ENCODE measurements at places on chromosomes 2 and 18.

DNA sequence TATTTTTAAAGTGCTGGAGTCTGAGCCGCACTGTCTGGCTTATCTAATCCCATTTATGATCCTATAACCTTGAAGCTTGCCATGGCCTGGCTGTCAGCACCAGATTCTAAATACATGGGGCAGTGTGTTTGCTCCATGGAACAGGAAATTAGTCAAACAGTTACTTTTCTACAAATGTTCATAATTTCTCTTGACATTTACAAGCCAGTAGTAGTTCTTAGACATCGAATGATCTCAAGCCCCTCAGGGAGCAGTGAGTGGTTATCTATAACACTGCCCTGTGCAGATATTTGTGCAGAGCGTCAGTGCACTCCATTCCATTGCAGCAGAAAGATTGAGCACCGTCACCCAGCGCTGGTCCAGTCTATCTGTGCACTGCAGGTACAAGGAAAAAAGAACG, 205.2 kb downstream of the AGPS start:
- no peak for DNase-seq

- DNase-seq = no peak
Measured at GRCh38 chr18:31850844-31851243, 90.2 kb upstream of the SLC25A52 start.

DNA sequence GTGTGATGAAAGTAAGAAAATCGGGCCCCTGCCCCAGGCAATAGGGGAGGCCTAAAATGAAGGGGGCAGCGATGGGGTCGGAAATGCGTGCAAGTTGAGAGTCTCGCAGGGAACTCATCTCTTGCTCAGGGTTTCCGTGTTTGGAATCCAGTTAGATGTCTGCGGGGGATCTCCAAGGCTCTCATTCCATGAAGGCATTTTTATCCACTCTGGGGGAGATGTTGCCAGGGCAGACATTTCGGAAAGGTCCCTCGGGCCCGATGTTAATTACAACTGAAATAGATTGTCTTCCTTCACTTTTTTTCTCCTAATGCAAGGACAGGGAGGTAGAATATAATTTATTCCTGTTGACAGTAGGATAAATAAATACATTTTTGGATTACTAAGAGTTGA, 12.8 kb upstream of the SKOR2 start:
- no peak for DNase-seq

DNA sequence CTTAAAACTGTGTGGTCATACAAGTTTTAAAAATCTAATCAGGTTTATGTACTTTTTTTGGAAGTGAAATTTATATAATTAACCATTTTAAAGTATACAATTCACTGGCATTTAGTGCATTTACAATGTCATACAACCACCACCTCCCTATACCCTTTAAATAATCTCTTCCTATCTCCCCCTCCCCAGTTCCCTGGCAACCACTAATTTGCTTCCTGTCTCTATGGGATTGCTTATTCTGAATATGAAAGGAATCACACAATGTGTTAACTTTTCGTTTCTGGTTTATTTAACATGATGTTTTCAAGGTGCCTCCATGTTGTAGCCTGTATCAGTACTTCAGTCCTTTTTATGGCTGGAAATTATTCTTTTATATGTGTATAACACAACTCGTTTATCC, 19.4 kb downstream of the CHMP3 start:
- no peak for DNase-seq

DNA sequence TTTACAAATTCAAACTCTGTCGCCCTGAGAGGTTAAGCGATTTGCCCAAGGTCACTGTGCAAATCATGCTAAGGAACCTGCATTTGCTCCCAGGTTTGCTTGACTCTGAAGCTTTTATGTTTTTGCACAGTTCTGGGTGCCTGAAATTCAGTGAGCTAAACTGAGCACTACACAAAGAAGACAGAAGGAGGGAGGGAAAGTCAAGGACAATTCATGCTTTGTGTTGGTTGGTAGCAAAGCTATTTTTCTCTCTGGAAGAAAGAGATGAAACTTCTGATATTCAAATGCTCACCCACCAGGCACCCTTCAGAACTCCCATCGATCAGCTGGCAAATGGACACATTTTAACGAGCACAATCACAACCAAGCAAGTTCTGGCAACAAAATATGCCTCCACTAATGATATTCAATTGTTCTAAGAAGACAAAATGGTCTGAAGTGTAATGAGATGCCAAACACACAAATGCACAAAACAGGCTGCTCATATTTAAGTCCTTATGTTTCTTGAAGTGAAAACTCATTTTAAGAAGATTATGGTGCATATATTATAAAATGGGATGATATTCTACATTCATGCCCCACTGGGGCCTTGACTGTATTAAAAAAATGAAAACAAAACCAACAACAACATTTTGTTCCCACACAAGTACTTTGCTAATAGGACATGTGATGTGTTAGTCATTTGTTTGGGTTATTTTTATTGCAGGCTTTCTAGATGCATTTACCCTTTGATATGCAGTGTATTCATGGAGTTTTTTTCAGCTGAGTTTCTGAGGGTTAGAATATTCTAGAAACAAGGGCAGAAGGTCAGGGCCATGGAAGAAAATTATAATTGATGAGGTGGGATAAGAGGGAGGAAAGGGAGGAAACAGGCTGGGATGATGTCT, 445.6 kb upstream of the CELF4 start:
- DNase-seq = no peak

DNA sequence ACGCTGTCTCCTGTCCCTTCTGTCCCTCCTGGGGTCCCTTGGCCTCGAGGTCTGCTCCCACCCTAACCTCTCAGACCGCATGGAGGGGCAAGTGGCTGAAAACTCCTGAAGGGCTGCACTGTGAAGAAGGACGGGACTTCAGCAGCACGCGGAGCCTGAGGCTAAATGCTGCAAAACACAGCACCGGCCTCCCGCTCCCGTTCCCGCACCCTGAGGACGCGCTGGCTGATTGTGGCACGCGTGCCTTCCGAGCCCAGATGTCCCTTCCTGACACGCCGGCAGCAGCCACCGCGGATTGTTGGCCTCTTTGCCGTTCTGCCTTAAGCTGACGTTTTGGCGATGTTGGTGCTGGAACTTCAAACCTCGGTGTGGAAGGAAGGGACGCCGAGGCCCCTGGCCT, 125.9 kb upstream of the CTDP1 start:
- DNase-seq = no peak

GRCh38 chr2:68889500-68889899, 18.3 kb upstream of the BMP10 start:
- no peak for DNase-seq
